Skin of body (tissue), 3 donors: ENCODE measurements at places on chromosomes 12 and 14.

DNA sequence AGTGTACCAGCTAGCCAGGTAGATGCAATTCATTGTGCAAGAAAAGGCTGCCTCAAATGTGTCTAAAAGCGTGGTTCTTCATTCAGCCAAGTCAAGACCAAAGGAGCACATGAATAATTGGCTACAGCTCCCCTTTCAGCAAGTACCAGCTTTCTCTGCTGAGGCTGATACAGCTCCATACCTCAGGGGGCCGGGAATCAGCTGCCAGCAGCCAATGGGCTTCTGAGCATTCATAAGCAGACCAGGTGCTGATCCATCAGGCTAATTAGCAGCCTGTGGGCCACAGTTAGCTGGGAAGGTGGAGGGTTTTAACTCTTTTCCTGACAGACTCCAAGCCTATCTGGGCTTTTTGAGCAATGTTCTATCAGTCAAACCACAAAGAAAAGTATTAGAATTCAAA, 264.7 kb downstream of the APAF1 start:
- no peak for DNase-seq

GRCh38 chr12:26150736-26151450, 26.1 kb upstream of the BHLHE41 start:
- peak; percentile 36 for DNase-seq

GRCh38 chr12:27824126-27824842, 44.2 kb upstream of the MANSC4 start:
- DNase-seq = no peak

- no peak for DNase-seq
These were observed 31.5 kb downstream of the SYNDIG1L start for GRCh38 chr14:74394549-74394948.

DNA sequence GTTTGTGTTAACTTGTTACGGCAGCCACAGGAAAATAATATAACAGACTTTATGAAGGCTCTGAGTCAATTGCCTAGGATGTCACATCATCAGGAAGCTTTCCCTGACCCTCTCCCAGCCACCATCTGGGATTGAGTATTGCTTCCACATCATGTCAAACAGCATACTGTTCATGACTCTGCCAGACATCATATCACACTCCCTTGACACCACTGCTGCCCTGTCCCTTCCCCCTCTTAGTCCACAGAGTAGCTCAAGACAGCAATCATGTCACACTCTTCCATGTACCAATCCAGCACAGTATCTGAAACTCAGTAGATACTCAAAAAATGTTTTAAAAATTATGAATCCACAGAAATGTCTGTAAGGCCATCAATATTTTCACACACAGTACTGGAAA, 168.0 kb downstream of the PIK3C2G start:
- DNase-seq = no peak

- DNase-seq = no peak
These were observed 137.3 kb downstream of the MSRB3 start for GRCh38 chr12:65415826-65416225.

- no peak for DNase-seq
These were observed 42.6 kb downstream of the TMEM63C start for GRCh38 chr14:77224212-77224611.

DNA sequence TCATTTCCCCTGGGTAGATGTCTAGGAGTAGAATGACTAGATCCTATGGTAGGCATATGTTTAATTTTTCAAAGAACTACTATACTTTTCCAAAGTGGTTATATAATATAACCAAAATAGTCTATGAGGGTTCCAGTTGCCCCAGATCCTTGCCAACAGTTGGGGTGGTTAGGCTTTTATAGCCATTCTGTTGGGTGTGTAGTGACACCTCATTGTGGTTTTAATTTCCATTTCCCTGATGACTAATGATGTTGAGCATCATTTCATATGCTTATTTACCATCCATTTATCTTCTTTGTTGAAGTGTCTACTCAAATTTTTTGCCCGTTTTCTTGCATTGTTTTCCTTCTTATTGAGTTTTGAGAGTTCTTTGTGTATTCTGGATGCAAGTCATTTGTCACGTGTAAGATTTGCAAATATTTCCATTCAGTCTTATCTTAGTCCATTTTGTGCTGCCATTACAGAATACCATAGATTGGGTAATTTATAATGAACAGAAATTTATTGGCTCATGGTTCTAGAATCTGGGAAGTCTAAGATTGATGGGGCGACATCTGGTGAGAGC, 4.7 kb downstream of the SYNE2 start:
- no peak for DNase-seq

DNA sequence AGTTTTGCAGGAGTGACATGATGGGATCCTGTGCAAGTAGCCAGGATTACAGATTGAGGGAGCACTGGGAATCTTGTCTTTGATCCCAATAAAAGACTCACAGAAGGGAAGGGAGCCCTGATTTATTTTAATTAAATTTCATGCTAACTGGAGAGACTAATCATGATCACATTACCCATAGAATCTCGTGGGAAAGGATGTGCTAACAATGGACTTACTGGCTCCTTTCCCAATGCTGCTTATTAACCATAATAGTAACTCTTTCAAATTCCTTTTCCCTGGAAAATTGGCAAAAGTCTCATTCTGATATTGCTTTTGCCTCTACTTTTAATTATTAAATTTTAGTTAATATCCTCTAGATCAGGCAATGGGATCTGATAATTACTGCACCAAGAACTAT, 174.8 kb upstream of the AVPR1A start:
- DNase-seq = no peak
